Vein endothelial cell (primary cell): ENCODE measurements at places on chromosomes 1 and 21. TPM values are rescaled to one million over a fixed set of nuclear protein-coding genes. Genes with fewer than 3 reads are reported as not detected.

The S100A11 gene
- total RNA-seq = 108 and 113 TPM in 2 replicates

The LCE2A gene
- not detected in 2 replicates for total RNA-seq

The MYBPH gene
- not detected in 2 replicates for total RNA-seq

The UMODL1 gene
- not detected in 2 replicates for total RNA-seq

The RAB25 gene
- not detected in 2 replicates for total RNA-seq
